Left renal cortex interstitium (tissue), 4 donors: ENCODE measurements at places on chromosomes 16 and 17. TPM values are rescaled to one million over a fixed set of nuclear protein-coding genes. Genes with fewer than 3 reads are reported as not detected.
A peak's percentile ranks its signal among the peaks of the same experiment; 100 is the strongest.

DNA sequence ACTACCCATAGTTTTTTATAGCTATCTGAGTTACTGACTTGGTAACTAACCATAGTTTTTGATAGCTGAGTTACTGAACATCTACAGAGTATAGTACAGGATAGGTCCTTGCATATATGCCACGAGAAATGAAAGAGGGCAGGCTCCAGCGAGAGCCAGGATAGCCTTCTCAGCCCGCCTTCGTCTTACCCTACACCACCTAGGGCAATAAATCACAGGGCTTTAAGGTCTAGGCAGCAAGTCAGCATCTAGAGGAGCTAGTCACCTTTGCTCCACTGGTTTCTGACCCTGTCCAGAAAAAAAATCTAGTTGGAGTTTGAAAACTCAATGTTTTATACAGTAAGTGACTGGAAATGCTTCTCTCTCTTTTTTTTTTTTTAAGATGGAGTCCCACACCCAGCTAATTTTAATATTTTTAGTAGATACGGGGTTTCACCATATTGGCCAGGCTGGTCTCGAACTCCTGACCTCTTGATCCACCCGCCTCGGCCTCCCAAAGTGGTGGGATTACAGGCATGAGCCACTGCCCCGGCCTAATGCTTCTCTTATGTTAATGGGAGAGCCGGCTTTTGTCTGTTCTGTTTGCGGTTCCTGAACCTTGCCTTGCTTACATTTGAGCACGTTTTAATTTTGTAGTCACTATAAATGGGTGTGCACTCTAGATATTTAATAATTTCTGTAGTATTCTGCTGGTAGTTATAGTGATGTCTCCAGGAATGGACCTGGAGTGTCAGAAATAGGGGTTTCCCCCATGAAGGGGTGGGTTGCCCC is 2.8 kb downstream of the BFAR start:
- no peak for DNase-seq

DNA sequence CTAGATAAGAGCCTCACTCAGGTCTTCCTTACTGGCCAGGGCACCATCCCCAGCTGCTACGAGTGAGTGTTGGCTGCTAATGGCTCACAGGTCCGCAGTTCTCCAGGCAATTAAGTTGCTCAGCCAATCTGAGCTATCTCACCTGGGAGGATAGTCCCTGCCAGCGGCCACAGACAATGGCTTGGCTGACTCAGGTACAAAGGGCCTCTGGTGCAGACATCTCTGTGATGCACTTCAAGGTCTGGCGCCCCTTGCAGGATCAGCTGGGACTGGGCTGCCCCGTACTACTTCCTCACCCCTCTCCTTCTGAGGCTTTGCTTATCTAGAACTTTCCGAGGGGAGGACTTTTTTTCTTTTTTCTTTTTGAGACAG is 49.2 kb upstream of the EMP2 start:
- no peak for DNase-seq

DNA sequence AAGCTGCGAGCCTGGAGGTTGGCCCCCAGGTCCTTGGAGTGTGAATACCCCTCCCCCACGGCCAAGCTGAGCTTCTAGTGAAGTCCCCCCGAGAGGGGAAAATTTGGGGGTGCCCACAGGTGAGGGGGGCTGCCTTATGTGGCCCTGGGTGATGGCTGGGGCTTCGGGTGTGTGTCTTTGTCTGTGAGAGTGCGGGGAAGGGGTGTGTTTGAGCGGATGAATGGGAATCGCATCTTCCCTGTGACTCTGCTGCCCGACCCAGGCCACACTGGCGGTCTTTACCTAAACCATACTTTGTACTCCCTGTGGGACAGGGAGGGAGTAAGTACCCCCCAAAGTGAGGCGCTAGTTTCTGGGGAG is 1.3 kb downstream of the SBK1 start:
- no peak for DNase-seq

DNA sequence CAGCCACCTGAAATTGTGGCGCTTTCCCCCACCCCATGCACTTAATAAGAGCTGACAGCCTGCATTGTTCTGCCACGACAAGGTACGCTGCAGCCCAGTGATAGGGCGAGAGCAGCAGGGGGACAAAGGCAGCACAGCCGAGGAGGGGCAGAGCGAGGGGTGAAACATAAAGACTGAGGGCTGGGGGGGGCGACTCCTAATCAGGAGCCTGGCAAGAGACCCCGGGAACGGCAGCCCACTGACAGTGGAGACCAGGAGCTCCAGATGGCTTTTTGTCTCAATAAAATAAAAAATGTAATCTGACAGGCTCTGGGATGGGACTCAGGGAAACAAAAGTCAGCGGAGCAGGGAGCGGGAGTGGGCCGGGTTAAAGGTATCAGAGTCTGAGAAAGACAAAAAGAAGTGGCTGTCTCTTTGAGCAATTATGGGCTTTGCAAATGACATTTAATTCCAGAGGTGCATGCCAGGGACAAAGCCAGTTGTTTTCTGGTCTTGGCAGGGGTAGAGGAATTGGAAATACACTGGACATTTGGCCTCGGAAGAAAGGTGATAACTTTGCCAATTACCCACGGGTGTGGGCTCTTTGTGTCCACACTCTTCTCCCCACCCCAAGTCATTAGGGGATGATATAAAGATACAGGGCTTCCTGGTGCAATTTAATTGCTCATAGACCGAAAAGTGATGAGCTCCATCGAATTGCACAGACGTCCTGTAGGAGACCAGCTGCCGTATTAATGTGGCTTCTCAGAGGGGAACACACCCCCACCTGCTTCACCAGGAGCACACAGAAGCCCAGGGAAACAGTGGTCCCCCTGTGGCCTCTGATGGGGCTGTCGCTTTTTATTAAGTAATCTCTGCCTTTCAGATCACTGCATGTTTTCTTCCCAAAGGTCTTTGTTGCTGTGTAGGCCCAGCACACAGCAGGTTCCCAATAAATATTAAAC is 17.6 kb upstream of the CCDC182 start:
- no peak for DNase-seq

ST6GALNAC2 gene
- polyA plus RNA-seq, result 9.5 TPM

PABPN1L gene
- 0.11 TPM for polyA plus RNA-seq

TSPOAP1 gene
- polyA plus RNA-seq, result 76.8 TPM

ABCA9 gene
- 3.7 TPM for polyA plus RNA-seq

POLG2 gene
- polyA plus RNA-seq, result 28.1 TPM

- no peak for DNase-seq
Observed at GRCh38 chr16:55033225-55034156, 102.8 kb downstream of the IRX5 start.

GRCh38 chr16:11679250-11679649 is 11.0 kb downstream of the SNN start:
- DNase-seq, result no peak

DNA sequence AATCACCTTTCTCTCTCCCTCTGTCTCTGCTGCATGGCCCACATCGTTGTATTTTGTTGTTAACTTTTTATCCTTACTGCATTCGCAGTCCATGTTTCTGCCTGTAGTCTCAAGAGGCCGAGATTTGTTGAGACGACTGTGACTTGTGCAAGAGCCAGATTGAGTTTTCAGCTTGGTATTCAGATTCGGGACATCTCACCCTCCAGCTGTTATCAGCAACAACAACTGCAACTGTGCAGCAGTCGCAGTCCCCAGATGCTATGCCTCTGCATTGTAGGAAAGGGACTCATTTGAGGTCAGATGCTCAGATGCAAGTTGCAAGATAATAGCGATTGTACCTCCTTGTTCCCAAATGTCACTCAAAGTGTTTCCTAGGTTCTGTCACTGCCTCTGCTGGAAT is 209.0 kb downstream of the SNX29 start:
- DNase-seq, result no peak

ANKRD40 gene
- 42.1 TPM for polyA plus RNA-seq

KRT12 gene
- polyA plus RNA-seq, result not detected

DNA sequence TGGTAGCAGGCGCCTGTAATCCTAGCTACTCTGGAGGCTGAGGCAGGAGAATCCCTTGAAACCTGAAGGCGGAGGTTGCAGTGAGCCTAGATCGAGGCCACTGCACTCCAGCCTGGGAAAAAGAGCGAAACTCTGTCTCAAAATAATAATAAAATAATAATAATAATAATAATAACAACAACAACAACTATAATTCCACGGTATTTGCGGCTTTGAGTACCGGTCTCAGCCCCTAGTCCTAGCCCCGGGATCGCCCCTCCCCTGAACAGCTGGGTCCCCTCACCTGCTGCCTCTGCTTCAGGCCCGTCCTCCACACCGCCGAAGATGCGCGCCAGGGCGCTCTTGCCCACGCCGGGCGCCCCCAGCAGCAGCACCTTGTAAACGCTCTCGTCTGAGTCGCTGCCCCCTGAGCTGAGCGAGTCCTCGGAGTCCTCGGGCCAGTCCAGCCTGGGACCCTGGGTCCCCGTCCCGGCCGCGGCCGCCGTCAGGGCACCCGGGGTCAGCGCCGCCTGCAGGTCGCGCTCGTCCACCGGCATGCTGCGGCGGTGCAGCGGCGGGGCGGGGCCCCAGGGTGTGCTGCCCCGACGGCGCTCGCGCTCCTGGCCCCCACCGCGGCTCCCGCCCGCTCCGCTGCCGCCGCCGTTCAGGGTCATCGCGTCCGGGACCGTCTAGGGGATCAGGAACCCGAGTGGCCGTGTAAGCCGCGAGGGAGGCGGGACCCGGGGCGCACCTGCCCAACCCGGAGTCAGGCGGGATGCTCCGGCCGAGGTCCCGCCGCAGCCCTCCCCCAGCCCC is 611 bp downstream of the RRAD start:
- no peak for DNase-seq

ITGB4 gene
- 16.5 TPM for polyA plus RNA-seq

DNA sequence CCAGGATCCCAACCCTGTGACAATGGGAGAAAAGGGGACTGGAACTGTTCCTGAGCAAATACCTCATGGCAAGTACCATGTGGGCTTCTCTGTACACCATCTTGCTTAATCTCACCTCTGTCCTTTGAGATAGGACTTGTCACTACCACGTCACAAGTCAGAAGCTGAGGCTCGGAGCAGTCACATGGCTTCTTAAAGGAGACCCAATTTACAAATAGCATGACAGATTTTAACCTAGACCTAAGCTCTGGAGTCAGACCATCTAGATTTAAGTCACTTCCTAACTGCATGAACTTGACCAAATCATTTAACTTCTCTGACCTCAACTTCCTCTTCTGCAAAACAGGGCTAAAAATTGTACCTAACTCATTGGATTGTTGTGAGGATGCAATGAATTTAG is 36.0 kb upstream of the CCL1 start:
- DNase-seq, result no peak

DNA sequence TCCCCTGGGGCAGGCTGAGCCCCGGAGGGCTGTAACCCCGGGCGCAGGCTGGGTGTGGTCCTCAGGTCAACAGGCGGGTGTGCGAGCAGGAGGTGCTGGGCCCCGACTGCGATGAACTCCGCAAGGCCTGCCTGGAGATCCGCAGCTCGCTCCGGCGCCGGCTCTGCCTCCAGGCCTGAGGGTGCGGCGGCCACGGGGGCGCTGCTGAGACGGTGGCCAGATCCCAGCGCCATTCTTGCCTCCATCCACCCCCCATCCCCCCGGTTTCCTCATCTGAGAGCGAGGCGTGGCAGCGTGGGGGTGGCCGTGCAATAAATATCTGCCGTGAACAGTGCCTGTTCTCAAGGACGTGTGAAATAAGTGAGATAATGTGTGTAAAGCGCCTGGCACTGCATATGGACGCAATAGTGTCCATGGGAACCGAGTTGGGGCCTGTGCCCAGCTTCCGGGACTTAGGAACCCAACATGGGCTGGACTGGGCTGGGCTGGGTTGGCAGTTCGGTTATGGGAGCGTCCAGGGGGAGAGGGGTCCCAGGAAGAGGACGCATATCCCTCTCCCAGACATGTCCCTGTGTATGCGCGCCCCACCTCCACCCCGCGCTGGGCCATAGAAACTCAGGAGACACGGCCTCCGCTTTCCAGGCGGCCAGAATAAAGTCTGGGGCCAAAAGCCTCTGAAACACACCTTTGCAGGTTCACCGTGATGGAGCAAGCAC is 15.0 kb downstream of the ZNF213 start:
- DNase-seq, result peak; percentile 46

GRCh38 chr16:70428178-70428998 is 10.5 kb downstream of the ST3GAL2 start:
- peak; percentile 77 for DNase-seq

LAT gene
- 11.0 TPM for polyA plus RNA-seq

RNU2-1 gene
- polyA plus RNA-seq, result not detected

USP43 gene
- 6.0 TPM for polyA plus RNA-seq

NOXO1 gene
- polyA plus RNA-seq, result 2.0 TPM
